ENCODE measurements at places on chromosomes 5 and 9.

GRCh38 chr5:73922875-73923557 lies 297.0 kb downstream of the ARHGEF28 start:
- no peak for DNase-seq

DNA sequence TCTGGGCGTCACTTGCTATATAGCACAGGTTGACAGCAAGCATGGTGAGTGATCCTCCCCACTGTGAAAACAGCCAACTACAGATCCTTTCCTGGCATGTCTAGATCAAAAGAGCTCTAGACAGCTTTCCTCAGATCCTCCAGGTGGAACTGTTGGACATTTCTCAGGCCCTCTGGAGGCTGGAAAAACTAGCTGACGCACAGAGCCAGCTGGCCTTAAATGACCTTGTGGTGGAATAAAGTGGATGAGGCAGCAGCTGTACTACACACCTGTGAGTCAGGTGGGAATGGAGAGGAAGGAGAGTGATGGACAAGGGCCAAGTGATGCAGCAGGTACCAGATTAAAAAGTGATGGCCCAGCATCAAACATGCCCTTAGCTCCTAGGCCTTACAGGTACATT lies 172.7 kb downstream of the TRIM32 start:
- DNase-seq, result no peak

DNA sequence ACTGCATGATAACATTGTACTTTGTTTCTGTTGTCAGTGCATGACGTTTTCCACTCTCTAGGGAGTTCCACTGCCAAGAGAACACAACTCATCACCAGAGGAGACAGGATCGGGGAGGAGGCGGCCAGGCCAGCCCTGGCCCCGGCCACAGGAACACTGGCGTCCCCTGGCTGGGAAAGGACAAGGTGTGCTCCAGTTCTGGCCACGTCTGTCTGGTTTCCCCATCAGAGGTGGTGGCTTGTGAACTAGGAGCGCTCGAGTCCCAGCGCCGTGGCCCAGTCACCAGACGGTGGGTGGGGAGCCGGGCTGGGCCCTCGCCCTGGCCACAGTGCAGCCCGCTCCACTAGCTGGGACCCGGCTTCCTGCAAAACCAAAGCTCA lies 211.9 kb upstream of the IRX4 start:
- no peak for DNase-seq

DNA sequence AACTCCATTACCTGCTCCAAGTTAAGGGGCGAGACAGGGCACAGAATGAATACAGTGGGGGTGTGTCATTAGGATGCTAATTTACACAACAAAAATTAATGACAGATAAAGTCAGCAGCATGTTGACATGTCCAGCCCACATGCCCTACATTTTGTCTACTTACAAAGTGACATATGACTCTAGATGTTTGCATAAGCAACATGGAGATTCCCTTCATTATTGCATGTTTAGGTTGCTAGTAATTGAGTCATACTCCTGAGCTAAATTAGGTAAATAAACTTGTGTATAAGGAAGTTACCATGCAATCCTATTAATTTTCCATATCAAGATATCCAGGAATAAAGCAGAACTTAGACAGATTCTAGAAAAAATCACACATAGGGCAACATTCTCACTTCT lies 232.2 kb downstream of the PDE4D start:
- no peak for DNase-seq

DNA sequence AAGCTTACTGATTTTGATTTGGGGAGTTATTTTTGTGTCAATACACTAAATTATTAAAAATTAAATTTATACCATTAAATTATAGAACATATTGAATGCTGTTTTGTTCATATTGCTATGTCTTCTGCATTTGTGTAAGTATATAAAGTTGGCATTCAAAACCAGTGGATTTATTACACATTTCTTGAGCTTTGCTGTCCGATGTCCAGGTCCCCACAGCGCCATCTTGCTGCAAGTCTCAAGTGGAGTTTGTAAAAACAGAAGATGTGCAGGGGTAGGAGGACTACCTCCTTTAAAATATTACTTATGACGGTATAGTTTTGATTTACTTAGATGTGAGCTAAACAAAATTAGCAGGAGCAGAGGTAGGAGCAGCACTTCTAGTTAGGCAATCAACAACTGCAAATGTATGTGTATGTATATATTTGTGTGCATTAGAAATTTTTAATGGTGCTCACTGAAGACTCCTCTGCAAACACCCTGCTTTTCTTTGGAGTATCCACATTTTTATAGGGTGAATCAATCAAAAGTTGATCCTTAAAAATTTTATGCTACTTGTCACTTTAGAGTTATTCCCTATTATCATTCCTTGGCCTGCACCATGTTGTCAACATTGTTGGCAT lies 37.4 kb downstream of the CPEB4 start:
- no peak for DNase-seq

DNA sequence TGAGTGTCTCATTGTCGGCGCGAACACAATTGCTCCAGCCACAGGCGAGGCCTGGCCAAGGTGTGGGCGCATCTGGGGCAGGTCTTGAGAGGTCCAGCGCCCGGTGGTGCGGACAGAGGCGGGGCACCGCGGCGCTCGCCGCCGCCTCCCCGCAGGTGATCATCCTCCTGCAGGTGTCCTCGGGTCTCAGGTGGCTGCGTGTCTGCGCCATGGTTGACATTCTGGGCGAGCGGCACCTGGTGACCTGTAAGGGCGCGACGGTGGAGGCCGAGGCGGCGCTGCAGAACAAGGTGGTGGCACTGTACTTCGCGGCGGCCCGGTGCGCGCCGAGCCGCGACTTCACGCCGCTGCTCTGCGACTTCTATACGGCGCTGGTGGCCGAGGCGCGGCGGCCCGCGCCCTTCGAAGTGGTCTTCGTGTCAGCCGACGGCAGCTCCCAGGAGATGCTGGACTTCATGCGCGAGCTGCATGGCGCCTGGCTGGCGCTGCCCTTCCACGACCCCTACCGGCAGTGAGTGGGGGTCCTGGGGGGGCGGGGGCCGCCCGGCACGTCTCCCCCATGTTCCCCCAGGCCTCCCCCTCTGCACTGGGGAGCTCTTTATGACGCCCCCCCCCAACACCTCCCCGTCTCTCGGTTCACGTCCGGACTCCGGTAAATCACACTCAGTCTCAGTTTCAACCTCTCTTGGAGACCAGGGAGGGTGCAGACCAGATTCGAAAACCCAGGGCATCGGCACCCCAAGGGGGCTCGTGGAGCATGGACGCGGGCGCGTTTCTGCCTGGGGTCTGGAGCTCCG lies 446 bp downstream of the NXNL2 start:
- no peak for DNase-seq

DNA sequence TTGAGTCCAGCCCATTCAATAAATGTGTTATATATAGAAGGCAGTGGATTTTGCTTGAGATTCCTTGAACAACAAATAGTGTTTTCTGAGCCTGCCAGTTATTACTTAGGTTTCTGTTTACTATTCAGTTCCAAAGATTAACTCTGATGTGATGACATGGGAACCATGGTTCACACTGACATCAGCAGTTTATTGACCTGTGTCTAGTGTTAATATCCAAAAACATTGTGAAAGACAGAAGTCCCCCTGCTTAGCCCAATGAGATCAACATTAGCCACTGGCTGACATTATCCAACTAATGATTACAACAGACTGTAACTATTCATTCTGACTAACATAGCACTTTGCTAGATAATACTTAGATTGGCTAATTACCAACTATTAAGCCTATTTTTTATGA lies 14.9 kb downstream of the APBA1 start:
- no peak for DNase-seq

GRCh38 chr9:121841771-121842611 lies 190.6 kb downstream of the DAB2IP start:
- no peak for DNase-seq

- DNase-seq, result no peak
These were observed 200.6 kb upstream of the IRX1 start for GRCh38 chr5:3394891-3395599.

GRCh38 chr5:76736679-76737556 lies 21.0 kb downstream of the F2R start:
- DNase-seq, result no peak

GRCh38 chr9:127129718-127130085 lies 7.3 kb upstream of the ANGPTL2 start:
- DNase-seq, result no peak

- DNase-seq, result no peak
These were observed 126.5 kb upstream of the BNC2 start for GRCh38 chr9:16996901-16997491.

DNA sequence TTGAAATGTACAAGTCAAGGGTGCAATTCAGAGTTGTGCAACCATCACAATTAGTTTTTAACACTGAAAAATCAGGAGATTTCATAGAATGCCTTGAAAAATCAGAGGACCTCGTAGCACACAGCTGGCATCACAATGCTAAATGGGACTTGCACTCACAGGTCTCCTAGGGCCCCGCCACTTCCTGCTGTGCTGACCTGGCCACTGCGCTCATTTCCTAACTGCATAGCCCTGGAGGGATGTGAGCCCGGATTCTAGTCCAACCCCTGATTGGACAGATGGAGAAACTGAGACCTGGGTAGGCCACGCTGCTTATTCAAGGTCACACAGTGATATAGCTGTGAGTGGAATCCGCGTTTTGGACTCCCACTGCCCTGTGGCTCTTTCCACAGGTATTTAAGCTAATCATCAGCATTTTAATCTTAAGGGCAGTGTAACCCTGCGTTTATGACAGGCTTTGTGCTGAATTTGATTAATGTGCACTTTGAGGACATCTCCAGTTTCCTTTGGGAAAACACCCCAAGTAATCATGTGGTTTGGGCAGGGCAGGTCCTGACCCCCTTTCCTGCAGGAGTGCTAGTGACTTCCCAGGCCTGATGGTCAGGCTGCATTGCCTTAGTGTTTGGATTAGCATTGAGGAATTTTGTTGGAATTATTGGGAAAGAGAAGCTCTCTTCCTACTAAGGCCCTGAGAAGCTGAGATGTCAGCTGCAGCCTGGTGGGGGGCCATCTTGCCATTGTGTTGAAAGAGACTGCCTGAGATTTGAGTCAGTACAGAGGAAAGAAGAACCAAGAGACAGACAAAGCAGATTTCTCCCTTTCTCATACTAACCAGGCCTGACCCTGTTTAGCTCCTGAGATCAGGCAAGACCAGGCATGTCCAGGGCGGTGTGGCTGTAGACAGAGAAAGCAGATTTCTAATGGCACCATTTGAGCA lies 36.2 kb downstream of the STC2 start:
- DNase-seq, result no peak

DNA sequence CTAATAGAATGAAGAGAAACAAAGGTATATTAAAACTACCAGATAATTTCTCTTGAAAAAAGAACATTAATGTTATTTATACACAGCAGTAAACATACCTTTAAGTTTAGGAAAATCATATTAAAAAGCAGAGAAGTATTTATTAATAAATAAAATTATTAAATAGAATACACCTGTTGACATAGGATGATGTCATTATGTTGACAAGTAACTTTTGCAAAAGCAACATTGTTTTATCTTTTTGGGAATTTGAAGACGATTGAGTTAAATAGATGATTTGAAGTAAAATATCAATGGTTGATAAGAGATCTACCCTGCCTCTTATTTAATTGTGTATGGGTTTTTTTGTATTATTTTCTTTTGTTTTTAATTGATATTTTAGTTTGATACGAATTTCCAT lies 711.1 kb upstream of the NUDT12 start:
- no peak for DNase-seq

- no peak for DNase-seq
These were observed 46.1 kb upstream of the TMED7 start for GRCh38 chr5:115671939-115672338.

DNA sequence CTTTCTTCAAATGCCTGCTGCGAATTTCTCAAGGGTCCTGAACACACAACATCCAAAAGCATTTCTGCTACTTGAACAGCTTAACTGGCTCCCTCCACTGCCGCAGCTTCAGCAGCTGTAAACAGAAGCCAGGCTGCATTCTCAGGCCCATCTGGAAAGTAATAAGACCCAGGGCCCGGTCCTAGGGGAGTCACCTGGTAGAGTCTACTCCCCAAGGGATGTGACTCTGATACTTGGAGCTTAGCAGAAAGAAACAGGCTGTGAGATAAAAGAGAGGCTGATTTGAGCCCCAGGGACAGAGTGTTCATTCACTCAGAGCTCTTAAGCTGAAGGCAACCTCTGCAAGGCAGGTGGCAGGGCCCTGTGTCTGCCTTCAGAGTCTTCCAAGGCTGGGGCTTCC lies 356.8 kb downstream of the SPOCK1 start:
- no peak for DNase-seq

DNA sequence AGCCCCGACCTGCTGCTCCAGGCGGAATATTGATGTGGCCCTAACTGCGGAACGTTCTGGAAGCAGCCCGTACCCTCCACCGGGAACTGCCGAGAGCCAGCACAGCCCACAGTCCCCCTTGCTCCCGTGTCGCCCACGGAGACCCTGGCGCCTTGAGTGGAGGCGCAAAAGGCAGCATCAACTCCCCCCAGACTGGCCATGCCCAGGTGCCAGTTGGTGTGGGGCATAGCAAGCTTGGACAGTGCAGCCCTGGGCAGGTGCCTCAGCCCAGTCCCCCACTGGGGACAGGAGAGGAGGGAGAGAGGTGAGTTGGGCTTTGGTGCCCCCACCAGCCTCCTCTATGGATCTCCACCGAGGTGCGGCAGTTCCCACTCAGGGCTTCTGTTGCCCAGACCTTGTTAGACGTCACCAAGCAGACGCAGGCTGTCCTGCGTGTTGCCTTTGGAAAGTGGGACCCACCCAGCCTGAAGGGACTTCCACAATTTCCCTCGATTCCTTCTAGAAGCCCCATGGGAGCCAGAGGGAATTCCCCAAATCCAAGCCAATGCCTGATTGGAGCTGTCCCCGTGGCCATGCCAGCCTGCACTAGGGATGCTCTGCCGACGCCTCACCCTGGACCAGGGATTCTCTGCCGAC lies 19.8 kb upstream of the NRARP start:
- no peak for DNase-seq

- no peak for DNase-seq
These were observed 16.8 kb downstream of the KDM3B start for GRCh38 chr5:138369261-138369660.

DNA sequence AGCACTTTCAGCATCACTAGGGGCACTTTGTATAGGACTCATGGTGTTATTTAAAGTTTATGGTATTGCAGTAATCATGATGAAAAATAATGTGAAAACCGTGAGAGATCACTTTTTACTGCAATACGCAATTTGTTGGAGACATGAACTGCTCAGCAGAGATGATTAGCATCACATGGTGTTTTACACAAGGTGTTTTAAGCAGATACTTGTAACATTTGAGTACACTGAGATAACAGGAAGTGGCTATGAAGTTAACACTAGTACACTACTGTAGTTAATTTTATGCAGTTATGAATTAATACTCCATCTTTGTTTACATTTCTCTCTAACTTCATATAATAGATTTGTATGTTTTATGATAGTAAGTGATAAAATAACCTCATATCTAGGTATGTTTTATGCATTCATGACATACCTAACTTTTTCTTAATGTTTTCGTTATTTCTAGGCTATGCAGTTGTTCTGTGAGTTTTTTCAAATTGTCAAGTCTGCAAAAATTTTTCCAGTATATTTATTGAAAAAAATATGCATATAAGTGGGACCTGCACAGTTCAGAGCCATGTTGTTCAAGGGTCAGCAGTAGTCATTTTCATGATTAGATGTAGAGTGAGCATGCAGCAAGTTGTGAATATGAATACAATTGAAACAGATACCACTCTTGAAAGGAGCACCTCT lies 13.0 kb downstream of the SUB1 start:
- no peak for DNase-seq

Data from stimulated activated CD4-positive, alpha-beta T cell treated with anti-CD3 and anti-CD28 coated beads, TNF-alpha, amount 100 ng/mL, for 1 hour (primary cell).